ENCODE measurements at places on chromosomes 6 and 20.

- DNase-seq = no peak
These were observed 8.8 kb downstream of the WFDC3 start for GRCh38 chr20:45782890-45783289.

- DNase-seq = no peak
These were observed 49.6 kb downstream of the KIZ start for GRCh38 chr20:21175433-21175832.

DNA sequence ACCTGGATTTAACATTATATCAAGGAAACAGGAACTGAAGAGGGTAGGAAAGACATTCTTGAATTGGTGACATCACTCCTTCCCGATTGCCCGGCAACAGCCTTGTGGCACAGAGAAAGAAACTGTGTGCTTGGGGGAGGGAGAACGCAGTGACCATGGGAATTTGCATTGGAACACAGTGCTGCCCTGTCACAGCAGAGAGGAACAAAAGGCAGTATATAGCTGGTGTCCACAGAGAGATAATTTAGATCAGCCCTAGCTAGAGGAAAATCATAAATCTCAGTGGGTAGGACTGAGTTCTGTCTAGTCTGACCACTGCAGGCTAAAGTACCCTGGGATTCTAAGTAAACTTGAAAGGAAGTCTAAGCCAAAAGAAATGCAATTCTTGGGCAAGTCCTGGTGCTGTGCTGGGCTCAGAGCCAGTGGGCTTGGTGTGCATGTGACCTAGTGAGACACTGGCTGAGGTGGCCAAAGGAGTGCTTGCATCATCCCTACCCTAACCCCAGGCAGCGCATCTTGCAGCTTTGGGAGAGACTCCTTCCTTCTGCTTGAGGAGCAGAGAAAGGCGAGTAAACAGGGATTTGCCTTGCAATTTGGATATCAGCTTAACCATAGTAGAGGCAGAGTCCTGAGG is 697.6 kb downstream of the HACE1 start:
- no peak for DNase-seq

DNA sequence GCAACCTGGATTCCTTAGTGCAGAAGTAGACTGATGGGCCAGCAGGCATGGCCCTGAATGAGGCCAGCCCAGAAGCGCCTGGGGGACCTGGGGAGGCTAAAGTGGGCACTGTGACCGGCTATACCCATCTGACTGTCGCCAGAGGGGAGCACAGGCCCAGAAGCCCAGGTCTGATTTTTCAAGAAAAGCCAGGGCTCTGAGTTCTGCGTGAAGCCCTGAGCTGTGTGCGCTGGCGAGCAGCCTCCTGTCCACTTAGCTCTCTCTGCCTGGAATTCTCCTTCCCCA is 111.7 kb downstream of the SULF2 start:
- no peak for DNase-seq

GRCh38 chr6:154909821-154910220 is 85.3 kb upstream of the TIAM2 start:
- DNase-seq = no peak

DNA sequence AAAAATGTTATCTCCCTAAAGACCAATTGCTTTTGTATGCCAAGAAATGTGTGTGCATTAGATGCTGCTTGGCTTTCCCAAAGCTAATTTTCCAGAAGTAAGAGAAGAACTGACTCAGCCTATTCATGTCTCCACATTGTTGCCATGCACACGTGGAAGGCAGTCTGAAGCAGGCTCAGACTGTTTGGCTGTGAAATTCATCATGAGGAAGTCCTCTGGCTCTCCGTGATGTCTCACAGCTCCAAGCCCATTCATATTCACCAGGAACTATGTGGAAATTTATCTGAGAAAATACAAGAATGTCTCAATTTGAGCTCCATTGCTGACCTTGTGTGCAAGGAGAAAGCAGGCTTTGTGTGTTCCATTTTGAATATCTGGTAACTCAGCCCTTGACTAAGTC is 1022.2 kb upstream of the GJE1 start:
- no peak for DNase-seq

DNA sequence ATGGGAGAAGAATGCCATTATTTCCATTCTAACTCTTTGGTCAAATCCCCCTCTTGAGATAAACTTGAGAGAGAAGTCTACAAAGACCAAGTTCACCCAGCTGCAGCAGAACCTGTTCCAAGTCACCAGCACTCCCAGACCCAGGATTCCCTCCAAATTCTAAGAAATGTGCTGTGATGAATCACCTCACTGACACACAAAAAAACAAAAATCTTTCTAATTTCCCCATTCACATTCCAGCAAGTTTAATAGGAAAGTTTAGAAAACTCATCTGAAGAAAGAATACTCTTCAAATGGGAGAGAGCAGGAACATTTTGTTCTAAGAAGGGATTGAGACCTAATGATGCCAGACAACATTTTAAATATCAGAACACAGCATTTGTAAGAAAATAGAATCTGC is 213.6 kb upstream of the PLCB4 start:
- DNase-seq = no peak

DNA sequence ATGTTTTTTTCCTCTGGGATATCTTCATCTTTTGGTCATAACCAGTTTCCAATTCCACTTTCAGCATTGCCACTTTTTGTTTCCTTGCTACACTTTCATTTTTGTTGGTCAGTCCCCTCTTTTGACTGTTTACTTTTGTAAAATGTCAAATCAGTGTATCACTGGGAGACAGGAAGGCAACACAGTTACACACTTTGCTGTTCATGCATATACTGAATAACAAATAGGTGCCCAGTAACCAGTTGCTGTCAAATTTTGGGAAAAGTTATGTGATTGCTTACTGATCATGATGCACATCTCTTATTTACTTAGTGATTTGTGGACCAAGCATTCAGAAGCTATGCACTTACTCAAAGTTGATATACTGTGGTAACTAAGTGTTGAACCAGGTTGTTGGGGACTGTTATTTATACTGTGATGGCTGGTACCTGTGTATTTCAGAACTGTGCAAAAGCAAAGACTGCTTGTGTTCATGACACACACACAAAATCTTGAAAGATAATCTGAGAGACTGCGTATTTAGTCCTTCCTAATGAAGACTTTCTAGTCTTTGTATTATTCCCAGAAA is 41.0 kb downstream of the ZNF292 start:
- DNase-seq = no peak

GRCh38 chr6:148677594-148678476 is 69.0 kb upstream of the UST start:
- no peak for DNase-seq

GRCh38 chr20:46491354-46491753 is 22.0 kb downstream of the ZNF334 start:
- no peak for DNase-seq

GRCh38 chr20:5156675-5157448 is 30.1 kb downstream of the CDS2 start:
- no peak for DNase-seq

DNA sequence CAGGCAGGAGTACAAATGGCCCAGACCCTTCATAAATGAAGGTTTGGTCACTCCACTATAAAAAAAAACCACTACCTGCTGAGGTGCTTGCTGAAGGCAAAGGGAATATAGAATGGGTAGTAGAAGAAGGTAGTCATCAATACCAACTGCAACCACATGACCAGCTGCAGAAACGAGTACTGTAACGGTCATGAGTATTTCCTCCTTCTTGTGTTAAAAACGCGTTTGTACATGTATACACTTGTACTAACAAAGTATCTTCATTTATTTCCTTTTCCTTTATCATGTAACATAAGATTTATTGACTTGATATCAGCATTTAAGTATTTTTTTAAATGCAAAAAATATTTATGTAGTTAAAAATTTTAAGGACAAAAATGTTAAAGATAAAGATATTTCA is 238.6 kb downstream of the TFAP2B start:
- DNase-seq = no peak

- DNase-seq = no peak
These were observed 4.9 kb downstream of the DDO start for GRCh38 chr6:110410511-110410910.

GRCh38 chr6:165545806-165546205 is 117.2 kb downstream of the PDE10A start:
- DNase-seq = no peak

- no peak for DNase-seq
These were observed 377.7 kb downstream of the CDH4 start for GRCh38 chr20:61629602-61630390.

DNA sequence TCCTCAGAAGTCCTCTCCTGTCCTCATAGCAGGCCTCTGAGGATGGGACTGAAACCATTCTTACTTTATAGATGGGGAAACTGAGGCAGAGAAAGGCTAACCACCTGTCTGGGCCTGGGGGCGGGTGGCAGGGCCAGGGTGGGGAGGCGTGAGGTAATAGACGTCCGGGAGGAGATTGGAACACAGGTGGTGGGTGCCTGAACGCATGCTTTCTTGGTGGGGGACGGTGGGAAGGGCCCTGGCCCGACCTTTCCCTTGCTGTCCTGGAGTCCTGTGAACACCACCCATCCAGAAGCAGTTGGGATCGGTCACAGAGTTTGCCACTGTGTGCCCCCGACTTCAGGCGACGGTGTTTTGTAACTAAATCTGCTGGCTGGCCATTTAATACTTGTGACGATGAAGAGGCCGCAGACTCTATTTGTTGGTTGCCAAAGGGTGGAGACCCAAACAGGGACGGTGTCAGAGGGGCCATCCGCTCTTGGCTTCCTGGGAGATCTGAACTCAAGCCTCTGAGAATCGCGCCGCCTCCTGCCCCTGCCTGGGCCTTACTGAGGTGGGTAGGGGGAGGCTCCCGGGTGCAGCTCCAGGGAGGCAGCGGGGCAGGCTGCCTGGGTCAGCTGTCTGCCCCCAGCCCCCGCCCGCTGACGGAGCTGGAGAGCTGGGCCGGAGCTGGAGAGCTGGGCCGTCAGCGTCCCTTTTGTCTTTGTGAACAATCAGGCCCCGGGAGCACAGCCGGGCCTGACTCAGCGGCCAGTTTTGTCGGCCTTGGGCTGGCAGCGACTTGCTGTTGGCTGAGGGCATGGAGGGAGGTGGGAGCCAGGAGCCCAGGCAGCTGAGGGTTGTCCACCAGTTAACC is 4.1 kb downstream of the RBM38 start:
- DNase-seq = no peak
